ENCODE measurements at places on chromosomes 1 and 21.

DNA sequence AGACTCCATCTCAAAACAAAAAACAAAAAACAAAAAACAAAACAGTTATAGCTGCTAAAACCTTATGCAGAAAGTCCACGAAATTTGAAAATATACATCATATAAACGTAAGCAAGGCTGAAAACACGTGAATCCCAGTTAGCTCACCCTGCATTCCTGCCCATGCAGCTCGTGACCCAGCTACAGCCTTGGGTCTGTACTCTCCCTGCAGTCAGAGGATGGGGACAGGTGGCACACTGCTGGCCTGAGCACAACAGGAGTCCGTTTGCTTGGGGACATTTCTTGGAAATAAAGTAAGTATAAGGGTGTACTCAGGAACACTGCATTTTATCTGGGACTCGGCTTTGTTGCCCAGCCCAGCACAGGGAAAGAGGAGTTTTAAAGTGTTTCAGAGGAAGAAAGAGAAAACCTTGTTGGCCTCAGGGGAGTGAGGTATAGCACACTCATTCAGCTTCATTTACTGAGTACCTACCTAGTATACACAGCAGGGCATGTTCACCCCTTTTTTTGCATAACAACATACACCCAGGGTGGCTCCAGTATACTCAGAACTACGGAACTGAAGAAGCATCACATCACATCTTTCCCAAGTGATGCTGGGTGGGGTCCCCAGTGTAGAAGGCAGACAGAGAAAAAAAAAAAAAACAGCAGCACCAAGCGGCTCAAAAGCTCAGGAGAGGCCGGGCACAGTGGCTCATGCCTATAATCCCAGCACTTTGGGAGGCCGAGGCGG lies 44.1 kb downstream of the CAPZB start:
- DNase-seq: no peak

GRCh38 chr1:228955691-228956090 lies 220.4 kb downstream of the RHOU start:
- DNase-seq: no peak

GRCh38 chr1:33957854-33958253 lies 94.0 kb downstream of the HMGB4 start:
- no peak for DNase-seq

DNA sequence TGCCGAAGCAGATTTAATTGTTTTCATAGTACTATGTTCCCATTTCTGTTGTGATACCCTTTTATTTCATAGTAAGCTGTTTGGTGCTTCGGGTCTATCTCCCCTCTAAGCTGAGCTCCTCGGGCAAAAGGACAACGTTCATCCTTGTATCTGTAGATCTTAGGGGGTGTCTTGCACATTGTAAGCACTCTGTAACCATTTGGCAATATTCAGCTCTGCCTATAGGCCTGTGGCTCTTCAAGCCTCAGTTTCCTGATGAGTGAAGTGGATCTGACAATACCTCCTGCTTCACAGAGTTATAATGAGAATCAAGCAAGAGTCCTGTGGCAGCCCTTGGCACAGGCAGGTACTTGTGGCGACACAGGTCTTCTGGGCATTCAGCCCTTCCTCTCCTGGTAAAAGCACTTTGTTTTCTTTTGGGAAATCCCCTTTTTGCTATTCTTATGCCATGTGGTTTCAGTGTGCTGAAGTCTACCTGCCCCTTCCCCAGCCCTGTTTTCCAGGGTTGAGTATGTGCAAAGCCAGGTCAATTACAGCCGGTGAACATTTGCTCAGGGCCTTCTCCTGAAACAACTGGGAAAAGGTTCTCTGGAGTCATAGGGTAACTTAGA lies 8.5 kb upstream of the EXO1 start:
- no peak for DNase-seq

DNA sequence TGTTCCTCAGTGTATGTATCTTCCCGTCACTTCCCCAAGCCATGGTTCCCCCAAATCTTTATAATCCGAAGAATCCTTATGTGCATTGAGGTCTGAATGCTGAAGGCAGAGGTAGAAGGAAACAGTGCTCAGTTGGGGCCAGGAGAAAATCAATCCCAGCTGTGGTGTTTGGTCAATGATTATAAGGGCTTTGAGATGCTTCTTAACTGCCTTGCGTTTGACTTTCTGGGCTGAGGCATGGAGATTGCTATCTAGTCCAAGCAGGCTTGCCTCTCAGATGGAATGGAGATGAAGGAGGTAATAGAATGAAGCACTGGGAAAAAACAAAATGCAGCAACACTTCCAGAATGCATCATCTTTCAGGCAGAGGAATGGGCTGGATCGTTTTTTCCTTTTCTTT lies 3.6 kb upstream of the MAP1LC3C start:
- DNase-seq: no peak

GRCh38 chr1:19811206-19811851 lies 3.8 kb downstream of the RNF186 start:
- DNase-seq: no peak

- DNase-seq: no peak
Measured at GRCh38 chr1:19529664-19530063, 44.3 kb upstream of the CAPZB start.

- no peak for DNase-seq
Measured at GRCh38 chr1:115828101-115829022, 12.6 kb downstream of the NHLH2 start.

Data from esophagus muscularis mucosa (tissue), 4 donors.